ENCODE measurements at places on chromosomes 11 and 22.

- DNase-seq: no peak
These were observed 81.4 kb downstream of the KCNQ1 start for GRCh38 chr11:2525941-2526807.

GRCh38 chr22:33440756-33441155, 382.6 kb upstream of the SYN3 start:
- DNase-seq: no peak

- DNase-seq: no peak
These were observed 28.4 kb upstream of the CRTAM start for GRCh38 chr11:122809866-122810265.

- DNase-seq: no peak
These were observed 87.0 kb downstream of the PIWIL4 start for GRCh38 chr11:94654201-94654600.

DNA sequence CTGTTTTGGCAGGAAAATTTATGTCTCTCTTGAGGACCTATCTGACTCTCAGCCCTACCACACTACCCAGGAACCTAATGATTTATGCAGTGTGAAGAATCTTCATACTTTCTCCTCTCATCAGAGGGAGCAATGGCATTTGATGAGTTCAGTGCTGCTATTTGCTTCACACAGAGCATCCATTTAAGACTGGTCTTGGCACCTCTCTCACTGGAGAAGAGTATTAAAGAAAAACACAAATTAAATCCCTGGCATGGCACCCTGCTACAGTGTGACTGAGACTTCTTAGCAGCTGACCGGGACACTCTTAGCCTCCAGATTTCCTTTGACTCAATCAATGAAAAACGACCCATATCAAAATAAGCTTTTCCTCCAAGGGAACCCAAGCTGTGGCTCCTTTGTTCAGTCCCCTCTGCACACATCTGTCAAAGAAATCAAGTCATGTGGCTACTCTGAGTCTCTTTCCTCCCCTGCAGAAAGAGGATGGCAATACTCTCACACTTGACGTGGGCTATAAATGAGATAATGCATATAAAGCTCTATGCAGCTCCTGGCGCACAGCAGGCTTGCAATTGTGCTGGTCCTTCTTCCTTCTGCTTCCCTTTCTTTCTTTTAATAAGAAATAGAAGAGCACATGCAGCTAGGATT, 186.1 kb upstream of the E2F8 start:
- no peak for DNase-seq

- no peak for DNase-seq
These were observed 48.0 kb downstream of the ME3 start for GRCh38 chr11:86624366-86624765.

Data from NCI-H1694 treated with DMSO at 0.1 percent for 48 hours (cell line).